ENCODE measurements at places on chromosomes 13 and 19.

DNA sequence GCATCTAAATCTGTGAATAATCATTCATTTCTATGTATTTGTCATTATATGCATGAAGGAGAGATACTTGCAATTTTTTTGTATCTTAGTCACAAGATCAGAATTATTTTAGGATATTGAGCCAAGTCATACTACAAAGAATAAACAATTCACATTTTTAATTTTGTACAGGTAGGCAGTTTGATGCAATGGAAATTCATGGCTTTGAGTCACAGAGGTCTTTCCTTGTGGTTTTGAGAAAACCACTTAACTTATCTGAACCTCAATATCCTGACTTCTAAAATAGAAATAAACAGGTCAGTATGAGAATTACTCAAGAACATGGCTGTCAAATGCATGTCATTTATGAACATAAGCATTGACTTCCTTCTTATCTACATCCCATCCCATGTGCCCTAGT lies 221.4 kb upstream of the SLC10A2 start:
- DNase-seq, result no peak

GRCh38 chr13:97534540-97534939 lies 100.6 kb downstream of the RAP2A start:
- DNase-seq, result no peak

- DNase-seq, result no peak
Measured at GRCh38 chr19:3224346-3225168, at the start of gene CELF5. TSS of gene CELF5 (plus strand) at chr19:3224661. CDS start at chr19:3224740, 79 bp downstream.

GRCh38 chr13:112170823-112171569 lies 104.0 kb downstream of the SOX1 start:
- no peak for DNase-seq

DNA sequence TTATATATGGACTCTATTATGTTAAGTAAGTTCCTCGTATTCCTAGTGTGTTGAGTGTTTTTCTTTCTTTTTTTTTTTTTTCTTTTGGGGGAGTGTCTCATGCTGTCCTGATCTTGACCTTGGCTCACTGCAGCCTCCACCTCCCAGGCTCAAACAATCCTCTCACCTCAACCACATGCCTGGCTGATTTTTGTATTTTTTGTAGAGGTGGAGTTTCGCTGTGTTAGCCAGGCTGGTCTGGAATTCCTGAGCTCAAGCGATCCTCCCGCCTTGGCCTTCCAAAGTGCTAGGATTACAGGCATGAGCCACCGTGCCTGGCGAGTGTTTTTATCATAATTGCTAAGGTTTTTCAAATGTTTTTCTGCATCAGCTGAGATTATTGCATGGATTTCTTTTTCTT lies 10.7 kb upstream of the ZNF480 start:
- no peak for DNase-seq

DNA sequence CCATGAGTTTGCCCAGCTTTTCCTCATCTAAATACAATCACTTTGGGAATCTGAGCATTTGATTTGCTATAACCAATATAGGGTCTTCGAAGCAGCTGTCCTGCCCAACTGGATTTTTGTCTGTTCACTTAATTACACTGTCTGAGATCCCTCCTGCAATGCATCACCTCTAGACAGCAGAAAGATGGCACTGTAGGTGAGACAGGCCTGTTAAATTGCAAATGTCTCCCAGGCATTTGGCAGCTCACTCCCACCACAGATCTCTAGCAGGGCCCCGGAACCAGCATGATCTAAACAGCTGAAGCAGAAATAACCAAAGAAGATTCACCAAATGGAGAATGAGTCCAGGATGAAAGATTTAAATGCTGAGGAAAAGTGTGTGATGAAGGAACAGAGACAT lies 41.9 kb upstream of the SERPINE3 start:
- no peak for DNase-seq

- peak; percentile 68 for DNase-seq
Measured at GRCh38 chr13:21884299-21884909, 213.5 kb downstream of the FGF9 start.

DNA sequence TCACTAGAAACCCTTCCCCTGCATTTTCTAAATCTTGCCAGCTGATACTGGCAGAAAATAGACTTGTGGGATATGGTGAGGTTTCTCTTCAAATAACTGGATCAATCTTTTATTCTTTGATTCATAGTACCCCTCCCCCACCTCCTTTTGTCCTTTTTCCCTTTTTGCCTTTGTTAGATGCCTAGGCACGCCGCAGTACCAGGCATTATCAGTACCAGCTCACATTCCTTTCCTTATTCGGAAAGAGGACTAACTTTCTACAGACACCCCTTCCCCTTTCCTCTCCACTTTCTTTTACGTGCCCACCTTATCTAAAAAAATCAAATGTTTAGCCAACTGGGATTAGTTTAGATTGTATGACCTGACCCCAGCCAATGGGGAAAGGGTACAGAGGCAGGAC lies 226.4 kb downstream of the MTUS2 start:
- DNase-seq, result no peak

GRCh38 chr19:28330831-28331230 lies 882.1 kb downstream of the UQCRFS1 start:
- no peak for DNase-seq

DNA sequence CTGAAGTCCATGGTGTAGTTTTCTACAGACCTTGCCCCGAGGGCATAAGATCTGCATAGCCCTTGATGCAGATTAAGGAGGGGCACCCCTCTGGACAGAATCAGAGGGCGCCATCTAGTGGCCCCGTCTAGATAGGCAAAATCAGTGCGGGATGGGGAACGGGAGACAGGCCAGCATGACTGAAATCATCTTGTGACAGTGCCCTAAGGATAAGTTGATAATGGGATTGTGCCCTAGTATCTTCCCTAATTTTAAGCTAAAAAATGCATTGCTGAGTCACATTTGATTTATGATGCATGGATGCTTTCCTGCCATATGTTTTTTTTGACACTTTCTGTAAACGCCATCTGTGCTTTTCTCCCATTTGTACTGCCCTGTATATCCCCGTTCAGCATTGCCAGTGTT lies 19.0 kb upstream of the GPI start:
- peak; percentile 40 for DNase-seq

GRCh38 chr19:54252243-54252642 lies 4.8 kb downstream of the LILRB5 start:
- no peak for DNase-seq

GRCh38 chr13:30119476-30119875 lies 187.9 kb downstream of the KATNAL1 start:
- no peak for DNase-seq

- no peak for DNase-seq
Measured at GRCh38 chr19:42052241-42052863, 17.7 kb downstream of the GRIK5 start.

DNA sequence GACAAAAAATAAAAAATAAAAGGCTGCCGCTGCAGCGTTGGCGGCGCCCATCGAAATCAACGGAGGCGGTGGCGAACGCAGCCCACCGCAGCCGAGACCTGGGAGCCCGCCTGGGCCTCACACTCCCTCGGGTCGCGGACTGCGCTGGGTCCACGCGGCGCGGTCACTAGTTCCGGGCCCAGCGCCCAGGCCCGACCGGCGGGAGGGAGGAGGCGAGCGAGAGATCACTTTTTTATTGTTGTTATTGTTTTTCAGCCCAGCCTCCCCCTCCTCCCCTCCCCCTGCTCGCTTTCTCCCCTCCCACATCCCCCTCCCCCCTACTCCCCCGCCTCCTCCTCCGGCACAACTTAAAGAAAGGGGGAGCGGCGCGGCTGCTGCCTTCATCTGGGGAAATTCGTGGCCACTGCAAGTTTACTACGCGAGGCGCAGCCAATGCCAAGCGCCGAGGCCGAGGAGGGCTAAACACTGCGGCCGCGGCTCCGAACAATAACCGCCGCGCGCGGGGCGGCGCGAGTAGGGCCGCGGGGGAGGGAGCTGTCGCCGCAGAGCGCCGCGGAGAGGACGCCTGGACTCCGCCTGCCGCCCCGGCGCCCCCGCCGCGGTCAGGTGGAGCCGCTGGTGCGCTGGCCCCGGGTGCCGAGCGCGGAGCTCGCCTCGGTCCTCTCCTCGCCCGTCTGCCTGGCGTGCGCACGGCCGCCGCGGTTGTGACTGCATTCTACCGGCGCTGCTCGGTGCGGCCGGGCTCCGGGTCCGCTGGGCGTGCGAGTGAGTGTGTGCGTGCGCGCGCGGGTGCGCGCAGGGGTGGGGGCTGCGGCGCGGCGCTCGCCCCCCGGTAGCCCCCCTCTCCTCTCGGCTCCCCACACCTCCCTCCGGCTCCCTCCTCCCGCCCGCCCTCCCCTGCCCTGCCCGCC lies 505 bp upstream of the ZIC2 start:
- no peak for DNase-seq

GRCh38 chr19:50785329-50785728 lies 4.9 kb upstream of the ACP4 start:
- DNase-seq, result no peak

DNA sequence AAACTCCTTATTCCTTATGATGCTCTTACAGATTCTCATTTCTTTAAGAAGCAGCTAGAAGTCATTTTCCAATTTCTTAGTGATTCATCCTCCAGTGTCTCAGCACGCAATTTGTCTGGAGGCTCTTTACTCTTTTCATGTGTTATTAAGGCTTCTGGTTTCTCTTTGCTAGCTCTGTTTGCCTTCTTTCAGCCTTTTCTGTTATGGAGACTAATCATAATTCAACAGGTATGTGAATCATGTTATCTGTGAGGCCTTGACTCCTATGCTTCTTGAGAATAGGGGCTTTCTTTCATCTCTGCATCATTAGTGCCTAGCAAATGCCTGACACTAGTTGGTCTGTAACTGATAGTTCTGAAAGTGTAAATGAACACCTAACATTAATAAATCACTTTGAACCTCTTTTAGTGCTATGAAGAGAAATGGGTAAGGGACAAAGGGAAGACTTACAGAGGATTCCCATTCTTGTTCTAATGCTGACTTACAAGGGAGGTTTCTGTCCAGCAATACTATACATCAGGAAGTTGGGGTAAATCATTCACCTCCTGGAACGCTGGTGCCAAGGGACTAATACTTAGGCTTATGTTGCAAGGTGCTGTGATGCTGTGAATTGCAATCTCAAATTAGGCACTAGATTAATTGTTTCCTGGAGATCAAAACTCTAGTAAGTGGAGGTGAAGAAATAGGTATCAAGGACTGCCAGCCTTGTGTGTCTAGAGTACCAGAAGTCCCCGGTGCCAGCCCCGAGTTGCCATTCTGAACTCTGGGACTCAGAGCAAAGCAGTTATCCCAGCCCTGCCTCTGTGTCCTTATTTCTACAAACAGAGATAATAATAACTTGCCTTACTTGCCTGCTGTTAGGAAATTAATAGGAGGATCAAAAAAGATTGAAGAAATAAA lies 265.6 kb downstream of the DCLK1 start:
- DNase-seq, result no peak

DNA sequence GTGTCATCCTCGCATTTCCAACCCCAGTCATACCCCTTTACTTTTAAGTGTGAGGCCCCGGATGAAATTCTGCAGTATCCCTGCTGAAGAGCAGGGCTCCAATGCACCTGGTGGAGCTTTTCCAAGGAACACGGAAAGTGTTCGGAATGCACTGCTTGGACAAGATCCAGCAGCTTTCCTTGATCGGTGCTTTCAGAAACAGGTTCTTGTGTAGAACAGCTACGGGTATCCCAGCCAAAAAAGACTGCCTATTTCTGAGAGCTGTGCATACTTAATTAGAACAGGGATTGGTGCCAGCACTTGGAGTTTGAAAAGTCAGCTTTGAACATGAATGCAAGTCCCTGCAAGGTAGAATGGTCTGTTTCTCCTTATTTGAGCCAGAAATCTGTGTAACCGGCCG lies 87.2 kb upstream of the C1QTNF9B start:
- DNase-seq, result no peak

DNA sequence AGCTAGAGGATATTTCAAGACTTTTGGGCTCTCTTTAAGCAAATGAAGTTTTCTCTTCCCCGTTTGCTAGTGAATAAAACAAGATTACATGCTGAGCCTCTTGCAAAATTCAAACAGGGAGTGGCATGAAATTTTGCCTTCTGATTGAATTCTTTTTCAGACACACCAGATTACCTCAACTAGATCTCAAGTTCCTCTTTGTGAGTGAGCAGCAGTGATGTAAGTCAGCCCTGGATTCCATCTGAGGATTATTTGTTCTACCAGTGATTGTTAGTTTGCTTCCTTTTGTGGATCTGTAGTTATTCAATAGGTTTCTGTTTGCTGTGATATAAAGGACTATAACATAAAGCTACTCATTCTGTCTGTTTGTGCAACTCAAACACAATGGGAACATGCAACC lies 407.7 kb downstream of the LMO7 start:
- no peak for DNase-seq

DNA sequence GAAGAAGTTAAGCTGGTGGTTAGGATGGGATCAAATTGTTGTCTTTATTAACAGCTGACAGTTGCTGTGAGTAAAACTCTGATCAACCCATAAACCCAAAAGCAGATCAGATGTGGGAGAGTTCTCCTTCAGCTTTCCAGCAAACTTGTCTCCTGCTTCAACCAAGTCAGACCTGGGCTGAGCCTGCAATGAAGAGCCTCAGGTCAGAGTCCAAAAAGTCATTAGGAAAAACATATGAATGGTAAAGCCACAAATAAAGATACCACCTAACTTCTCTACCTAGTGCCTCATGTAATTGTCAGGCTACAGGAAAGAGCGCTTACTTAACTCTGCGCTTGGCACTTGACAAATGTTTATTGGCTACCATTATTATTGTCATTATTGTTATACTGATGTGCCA lies 21.9 kb upstream of the UBE2L5 start:
- DNase-seq, result no peak

DNA sequence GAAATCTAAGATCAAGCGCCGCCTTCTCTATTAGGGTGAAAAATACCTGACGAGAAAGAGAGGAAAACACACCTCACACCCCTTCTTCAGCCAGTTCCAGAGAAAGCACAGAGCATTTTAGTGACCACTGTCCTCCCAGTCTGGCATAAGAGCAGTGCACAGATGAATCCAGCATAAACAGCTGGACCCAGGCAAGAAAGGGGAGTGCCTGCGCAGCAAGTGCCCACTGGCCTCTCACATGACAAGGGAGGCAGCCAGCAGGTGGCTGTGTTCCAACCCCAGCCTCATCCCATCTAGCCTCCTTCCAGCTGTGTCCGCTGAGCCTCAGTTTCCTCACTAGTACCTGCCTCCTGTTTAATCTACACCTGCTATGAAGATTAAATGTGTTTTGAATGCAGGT lies 8.0 kb downstream of the MED26 start:
- no peak for DNase-seq

- no peak for DNase-seq
Measured at GRCh38 chr13:43831088-43831487, 44.3 kb upstream of the ENOX1 start.

GRCh38 chr13:46659413-46660065 lies 106.6 kb downstream of the LRCH1 start:
- no peak for DNase-seq

GRCh38 chr13:112351825-112352224 lies 24.3 kb upstream of the SPACA7 start:
- DNase-seq, result no peak

- DNase-seq, result no peak
Measured at GRCh38 chr19:2982561-2982960, 5.2 kb downstream of the TLE6 start.

DNA sequence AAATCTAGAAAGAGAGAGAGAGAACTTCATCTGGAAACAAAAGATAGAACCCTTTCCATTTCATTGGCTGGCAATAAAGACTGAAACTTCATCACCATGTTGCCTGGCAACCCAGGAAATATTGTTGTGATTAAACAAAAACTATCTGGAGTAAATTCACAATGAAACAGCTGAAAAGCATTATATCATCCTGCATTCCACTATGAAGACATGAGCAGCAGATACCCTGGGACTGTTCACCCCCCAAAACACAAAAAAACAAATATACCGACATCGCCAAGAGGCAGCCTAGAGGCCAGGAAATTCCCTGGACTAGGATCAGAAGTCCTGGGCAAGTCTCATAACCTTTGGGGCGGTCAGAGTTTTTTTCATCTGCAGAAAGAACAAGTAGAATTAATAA lies 158.3 kb downstream of the FOXO1 start:
- no peak for DNase-seq

All from NCI-H2029 treated with DMSO at 0.1 percent for 48 hours (cell line).